Calu3 (cell line): ENCODE measurements at places on chromosomes 16 and 17. TPM values are rescaled to one million over a fixed set of nuclear protein-coding genes. Genes with fewer than 3 reads are reported as not detected.

DNA sequence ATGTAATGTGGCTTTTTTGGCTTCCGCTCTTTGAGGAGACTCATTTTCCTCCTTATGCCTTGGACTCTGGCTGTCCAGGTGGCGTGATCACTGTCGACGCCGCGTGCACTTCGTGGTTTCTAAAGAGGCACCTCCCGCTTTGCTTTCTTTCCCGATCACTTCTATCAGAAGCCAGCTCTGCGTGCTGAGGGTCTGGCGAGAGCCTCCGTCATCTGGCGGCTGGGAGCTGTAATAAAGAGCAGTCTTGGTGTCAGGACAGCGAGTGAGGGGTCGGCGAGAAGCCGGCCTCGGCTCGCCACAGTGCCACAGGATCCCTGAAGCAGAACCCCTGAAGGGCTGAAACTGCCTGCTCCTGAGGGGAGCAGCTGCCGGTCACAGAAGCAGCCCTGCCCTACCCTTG, 7.4 kb downstream of the ZNF750 start:
- H3K27me3 ChIP-seq, result no peaks in the 10 kb centered on the region
- no peak overlapping the region for H3K27ac ChIP-seq
- no peak for DNase-seq
- H3K4me1 ChIP-seq, result no peaks in the 10 kb centered on the region

DNA sequence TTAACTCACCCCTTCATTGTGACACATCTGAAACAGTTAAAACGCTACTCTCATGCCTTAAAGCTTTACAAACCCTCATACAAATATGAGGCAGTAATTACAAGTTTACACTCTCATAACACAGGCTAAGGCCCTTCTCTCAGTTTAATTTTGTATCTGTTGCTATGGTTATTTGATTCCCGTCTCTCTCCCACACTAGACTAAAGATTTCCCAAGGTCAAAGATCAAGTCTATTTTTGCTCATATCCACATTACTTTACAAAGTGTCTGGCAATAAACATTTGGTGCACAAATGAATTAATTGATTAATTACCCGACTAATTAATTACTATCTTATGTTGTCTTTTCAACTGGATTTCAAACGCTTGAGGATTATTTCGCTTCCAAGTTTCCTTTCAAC, 86.4 kb upstream of the MYOCD start:
- H3K4me3 ChIP-seq, result no peak overlapping the region
- H3K27ac ChIP-seq, result no peak overlapping the region
- H3K36me3 ChIP-seq, result no peaks in the 10 kb centered on the region
- no peaks in the 10 kb centered on the region for H3K27me3 ChIP-seq

GRCh38 chr17:81509207-81509971, 3.2 kb downstream of the ACTG1 start:
- no peak for DNase-seq
- peaks cover 18% of the 10 kb centered on the region for H3K4me1 ChIP-seq
- peaks cover 84% of the 10 kb centered on the region for H3K36me3 ChIP-seq
- peak overlapping the region; percentile 100 for H3K4me3 ChIP-seq

DNA sequence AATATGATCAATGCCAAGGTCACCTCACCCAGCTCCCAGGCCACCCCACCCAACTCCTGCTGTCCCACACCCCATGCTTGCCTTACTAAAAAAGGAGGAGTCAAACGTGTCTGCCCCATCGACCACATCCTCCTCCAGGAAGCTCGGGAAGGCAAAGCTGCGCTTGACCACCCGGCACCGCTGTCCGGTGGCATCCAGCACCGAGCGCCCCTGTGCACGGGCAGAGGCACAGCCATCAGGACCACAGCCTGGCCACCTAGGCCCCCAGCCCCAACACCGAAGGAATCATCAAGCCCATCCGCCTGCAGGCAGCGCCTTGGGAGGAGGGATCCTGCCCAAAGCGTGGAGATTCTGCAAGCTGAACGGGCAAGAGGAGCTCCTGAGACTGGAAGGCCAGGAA, 10.2 kb downstream of the AANAT start:
- H3K27me3 ChIP-seq, result no peaks in the 10 kb centered on the region
- H3K4me1 ChIP-seq, result no peaks in the 10 kb centered on the region
- H3K36me3 ChIP-seq, result peaks cover 19% of the 10 kb centered on the region
- H3K27ac ChIP-seq, result no peak overlapping the region
- no peak overlapping the region for H3K4me3 ChIP-seq

GRCh38 chr16:369275-369865, 968 bp downstream of the MRPL28 start:
- H3K36me3 ChIP-seq, result peaks cover 58% of the 10 kb centered on the region
- H3K4me1 ChIP-seq, result no peaks in the 10 kb centered on the region
- DNase-seq, result no peak
- H3K27me3 ChIP-seq, result peaks cover under 1% of the 10 kb centered on the region
- no peak overlapping the region for H3K27ac ChIP-seq

GRCh38 chr17:43591779-43592562, 45.8 kb upstream of the ETV4 start:
- peaks cover 19% of the 10 kb centered on the region for H3K27me3 ChIP-seq
- DNase-seq, result no peak
- H3K27ac ChIP-seq, result no peak overlapping the region
- H3K4me3 ChIP-seq, result no peak overlapping the region
- H3K36me3 ChIP-seq, result no peaks in the 10 kb centered on the region
- H3K4me1 ChIP-seq, result no peaks in the 10 kb centered on the region

DNA sequence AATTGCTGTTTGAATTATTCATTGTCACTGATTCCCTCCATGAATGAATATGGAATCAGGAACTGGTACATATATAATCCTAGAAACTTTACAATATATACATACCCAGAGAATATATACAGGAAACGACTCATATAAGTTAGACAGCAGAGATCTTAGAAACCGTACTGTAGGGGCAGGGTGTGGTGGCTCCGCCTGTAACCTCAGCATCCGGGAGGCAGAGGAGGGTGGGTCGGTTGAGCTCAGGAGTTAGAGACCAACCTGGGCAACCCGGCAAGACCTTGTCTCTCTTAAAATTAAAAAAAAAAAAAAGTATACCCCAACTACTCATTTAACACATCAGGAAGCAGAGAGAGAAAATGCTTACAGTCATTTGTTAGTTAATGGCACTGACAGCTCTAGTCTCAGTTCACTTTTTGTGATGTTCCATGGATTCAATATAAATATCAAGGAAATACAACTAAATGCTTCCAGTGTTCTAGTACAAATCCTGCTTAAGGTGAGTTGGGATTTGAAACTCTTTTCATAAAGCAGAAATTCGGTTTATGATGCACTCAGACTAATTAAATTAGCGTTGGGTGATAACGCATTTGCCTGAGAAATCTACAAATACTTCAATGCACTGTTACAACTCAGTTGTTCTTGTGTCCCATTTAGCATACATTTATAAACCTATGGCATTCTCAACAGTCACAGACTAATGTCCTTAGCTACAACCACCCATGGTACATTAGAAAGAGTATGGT, 5.6 kb downstream of the GLG1 start:
- H3K27ac ChIP-seq, result no peak overlapping the region
- H3K4me3 ChIP-seq, result no peak overlapping the region
- peaks cover 9% of the 10 kb centered on the region for H3K36me3 ChIP-seq
- H3K4me1 ChIP-seq, result peaks cover 47% of the 10 kb centered on the region
- DNase-seq, result peak; percentile 30

GRCh38 chr16:57202095-57202886, 16.2 kb downstream of the RSPRY1 start:
- no peak overlapping the region for H3K4me3 ChIP-seq
- H3K4me1 ChIP-seq, result peaks cover 3% of the 10 kb centered on the region
- no peaks in the 10 kb centered on the region for H3K27me3 ChIP-seq
- peaks cover 12% of the 10 kb centered on the region for H3K36me3 ChIP-seq

DNA sequence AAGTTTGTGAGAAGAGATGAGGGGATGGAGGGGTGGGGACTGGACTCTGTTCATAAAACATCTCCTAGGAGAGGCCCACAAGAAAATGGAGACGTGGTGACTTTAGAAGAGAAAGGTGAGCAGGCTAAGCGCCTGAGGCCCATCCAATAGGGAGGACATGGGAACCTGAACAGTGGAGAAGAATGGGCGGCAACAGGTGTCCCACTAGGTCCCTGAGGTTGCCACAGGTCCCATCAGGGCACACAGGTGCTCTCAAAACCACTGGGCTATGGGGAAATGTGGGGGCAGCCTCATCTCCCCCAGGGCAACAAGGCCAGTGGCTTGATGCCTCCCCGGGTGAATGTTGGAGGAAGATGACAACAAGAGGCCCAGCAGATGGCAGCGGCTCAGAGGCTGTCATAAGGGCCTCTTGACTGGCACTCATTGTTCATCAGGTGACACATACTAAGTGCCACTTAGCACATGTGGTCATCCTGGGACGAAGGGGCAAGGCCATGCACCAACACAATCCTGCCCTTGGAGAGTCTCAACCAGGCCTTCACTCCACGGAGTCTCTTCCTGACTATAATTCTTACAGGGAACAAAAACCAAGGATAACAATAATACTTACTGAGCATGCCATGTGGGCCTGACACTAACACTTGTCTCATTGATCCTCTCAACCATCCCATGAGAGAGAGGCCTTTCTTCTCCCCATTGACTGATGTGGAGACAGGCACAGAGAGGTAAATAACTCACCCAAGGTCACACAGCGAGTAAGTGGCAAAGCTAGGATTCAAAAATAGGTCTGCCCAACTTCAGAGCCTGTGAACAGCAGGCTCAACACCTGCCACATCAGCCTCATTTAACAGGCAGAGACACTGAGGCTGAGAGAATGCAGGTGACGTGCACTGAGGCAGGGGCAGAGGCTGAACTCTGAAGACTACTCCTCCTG, 38.0 kb downstream of the CUEDC1 start:
- no peaks in the 10 kb centered on the region for H3K27me3 ChIP-seq
- peak overlapping the region; percentile 46 for H3K27ac ChIP-seq
- peaks cover 47% of the 10 kb centered on the region for H3K4me1 ChIP-seq

DNA sequence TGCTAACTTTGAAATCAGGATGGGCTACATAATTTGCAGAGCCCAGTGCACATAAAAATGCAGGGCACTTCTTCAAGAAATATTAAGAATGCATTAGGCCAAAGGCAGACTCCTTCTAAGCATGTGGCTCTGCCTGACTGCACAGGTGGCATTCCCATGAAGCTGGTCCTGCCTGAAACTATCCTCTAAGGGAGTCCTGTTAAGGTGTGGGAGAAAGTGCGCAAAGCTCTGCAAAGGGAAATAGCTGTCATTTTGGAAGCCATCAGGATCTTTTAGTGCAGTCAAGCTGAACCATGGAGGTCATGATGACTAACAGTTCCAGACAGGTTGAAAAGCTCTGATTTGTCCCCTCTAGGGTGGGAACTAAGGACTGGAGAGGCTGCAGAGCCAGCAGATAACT, 41.9 kb upstream of the CRHR1 start:
- H3K4me1 ChIP-seq, result no peaks in the 10 kb centered on the region
- peaks cover 86% of the 10 kb centered on the region for H3K27me3 ChIP-seq
- no peak for DNase-seq

GRCh38 chr17:68710035-68710780, 109.0 kb upstream of the FAM20A start:
- no peak overlapping the region for H3K27ac ChIP-seq
- no peak for DNase-seq
- H3K36me3 ChIP-seq, result no peaks in the 10 kb centered on the region
- peaks cover 66% of the 10 kb centered on the region for H3K27me3 ChIP-seq

DNA sequence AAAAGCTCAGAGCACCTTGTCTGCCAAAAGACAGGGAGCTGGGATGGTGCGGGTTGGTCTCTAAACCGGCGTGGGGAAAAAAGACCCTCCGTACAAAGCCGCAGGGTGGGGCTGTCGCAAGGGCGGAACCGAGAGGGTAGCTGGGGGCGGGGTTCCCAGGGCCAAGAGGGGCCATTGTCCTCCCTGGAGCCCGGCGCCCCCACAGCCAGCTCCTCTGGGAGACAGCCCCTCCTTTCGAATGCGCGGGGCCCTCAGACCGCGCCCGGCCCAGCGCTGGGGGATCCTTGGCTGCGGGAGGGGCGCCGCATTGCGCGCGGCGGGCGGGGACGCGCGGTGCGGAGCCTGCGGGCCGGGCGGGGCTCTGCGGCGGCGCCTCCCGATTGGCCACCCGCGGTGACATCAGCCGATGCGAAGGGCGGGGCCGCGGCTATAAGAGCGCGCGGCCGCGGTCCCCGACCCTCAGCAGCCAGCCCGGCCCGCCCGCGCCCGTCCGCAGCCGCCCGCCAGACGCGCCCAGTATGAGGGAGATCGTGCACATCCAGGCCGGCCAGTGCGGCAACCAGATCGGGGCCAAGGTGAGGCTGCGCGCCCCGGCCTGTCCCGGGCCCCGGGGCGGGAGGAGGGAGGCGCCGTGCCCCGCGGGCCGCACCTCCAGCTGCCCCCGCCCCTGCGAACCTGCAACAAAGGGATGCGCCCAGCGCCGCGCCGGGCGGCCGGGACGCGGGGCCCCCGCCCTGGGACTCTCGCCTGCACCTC, at the start of gene TUBB3:
Gene TUBB3 (plus strand): TSS at position 459 of the 756 bp plus-strand sequence. CDS start 60 bp downstream, at position 519.
- H3K4me1 ChIP-seq, result peaks cover 18% of the 10 kb centered on the region
- peak within 1 kb of the TSS; percentile 88 for H3K27ac ChIP-seq
- H3K36me3 ChIP-seq, result peaks cover 85% of the 10 kb centered on the region
- H3K27me3 ChIP-seq, result no peaks in the 10 kb centered on the region
- peak; percentile 88 for DNase-seq
- peak within 1 kb of the TSS; percentile 76 for H3K4me3 ChIP-seq

DNA sequence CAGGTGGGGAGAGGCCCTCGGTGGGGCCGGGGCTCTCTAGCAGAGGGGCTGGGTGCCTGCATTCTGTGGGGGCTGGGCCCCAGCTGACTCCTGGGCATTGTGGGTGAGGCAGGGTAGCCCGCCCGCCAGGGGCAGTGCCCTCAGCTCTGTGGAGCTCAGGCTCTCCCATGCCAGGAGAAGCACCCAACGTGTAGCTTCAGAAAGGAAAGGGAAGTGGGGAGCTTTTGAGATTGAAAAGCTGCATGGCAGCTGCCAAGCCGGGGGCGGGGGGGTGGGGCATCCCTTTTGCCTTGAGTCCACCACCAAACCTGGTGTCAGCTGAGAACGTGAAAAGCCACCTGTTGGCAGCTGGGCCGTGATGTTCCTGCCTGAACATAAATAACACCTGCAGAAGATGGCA, 192.1 kb upstream of the CIBAR2 start:
- DNase-seq, result no peak
- no peak overlapping the region for H3K4me3 ChIP-seq
- peaks cover 75% of the 10 kb centered on the region for H3K27me3 ChIP-seq
- H3K4me1 ChIP-seq, result peaks cover 36% of the 10 kb centered on the region
- H3K36me3 ChIP-seq, result peaks cover 11% of the 10 kb centered on the region

GRCh38 chr17:48045316-48046001, 2.7 kb upstream of the NFE2L1 start:
- no peak overlapping the region for H3K27ac ChIP-seq
- DNase-seq, result no peak
- no peak overlapping the region for H3K4me3 ChIP-seq
- H3K36me3 ChIP-seq, result peaks cover 48% of the 10 kb centered on the region
- peaks cover 29% of the 10 kb centered on the region for H3K4me1 ChIP-seq

Gene TLCD3B
- total RNA-seq, result 0.90 and 1.5 TPM in 2 replicates

Gene ZNF469
- total RNA-seq, result 0.24 and 0.50 TPM in 2 replicates

Gene FBXO39
- total RNA-seq, result 0.59 and 1.5 TPM in 2 replicates

Gene TP53TG3
- total RNA-seq, result not detected in 2 replicates

Gene ATP2C2
- total RNA-seq, result 30.5 and 33.9 TPM in 2 replicates

Gene CPPED1
- total RNA-seq, result not detected in 2 replicates
